ENCODE measurements at places on chromosomes 11 and 22. TPM values are rescaled to one million over a fixed set of nuclear protein-coding genes. Genes with fewer than 3 reads are reported as not detected.

DNA sequence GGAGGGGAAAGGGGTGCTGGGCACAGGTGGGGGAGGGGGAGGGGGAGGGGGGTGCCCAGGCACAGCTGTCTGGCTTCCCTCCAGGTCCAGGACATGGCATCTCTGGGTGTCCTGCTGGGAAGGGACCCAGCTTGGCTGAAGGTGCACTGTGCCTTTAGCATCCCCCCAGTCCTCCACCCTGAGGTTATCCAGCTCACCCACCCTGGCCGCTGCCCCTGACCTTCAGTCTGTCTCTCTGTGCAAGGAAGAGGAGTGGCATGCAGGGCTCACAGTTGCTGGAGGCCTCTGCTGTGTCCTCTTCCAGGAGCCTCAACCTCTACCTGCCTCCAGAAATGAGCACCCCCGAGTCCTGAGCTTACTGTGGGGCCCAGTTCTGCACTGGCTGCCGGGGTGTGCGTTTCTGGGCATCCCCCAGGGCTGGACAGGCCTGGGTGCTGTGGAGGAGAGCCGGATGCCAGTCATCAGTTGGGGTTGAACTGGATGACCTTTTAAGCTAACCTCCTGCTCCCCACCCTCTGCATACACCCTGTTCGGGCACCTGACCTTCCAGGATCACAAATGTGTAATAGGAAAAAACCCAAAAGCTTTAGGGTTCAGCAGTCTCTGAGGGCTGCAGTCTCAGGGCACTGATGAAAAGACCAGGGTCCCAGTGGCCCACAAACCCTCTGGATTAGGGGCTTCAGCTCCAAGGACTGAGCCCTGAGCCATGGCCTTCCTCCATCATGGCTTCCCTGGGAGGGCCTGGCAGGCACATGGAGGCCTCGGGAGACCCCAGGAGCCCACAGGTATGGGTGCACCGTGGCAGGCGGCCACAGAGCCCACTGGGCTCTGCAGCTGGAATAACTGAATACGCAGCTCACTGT, 9.6 kb upstream of the CTSD start:
- DNase-seq, result no peak

DNA sequence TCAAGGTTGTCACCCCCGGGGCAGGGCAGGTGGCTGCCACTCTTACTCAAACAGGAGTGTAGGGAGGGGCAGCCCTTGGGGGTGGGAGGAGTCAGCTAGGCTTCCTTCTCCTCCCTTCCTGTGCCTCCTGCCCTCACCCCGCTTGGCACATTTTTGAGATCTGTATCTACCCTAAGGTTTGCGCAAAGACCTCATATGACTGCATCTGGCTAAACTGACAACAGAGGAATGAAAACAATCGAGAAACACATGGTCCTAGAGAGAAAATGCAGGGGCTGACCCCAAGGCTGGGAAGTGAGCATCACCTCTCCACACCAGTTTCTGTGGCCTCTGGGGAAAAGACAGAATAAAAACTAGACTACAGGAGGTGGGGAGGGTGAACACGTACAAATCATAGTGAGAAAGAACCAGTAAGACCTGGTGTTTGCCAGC, 28.1 kb downstream of the IGSF9B start:
- no peak for DNase-seq

GRCh38 chr22:45671783-45672563, at the start of gene ATXN10:
Gene ATXN10 (plus strand): TSS chr22:45671834. CDS start chr22:45672064, 230 bp downstream.
- no peak for DNase-seq

Gene ZNF215
- total RNA-seq, result 12.8 TPM

DNA sequence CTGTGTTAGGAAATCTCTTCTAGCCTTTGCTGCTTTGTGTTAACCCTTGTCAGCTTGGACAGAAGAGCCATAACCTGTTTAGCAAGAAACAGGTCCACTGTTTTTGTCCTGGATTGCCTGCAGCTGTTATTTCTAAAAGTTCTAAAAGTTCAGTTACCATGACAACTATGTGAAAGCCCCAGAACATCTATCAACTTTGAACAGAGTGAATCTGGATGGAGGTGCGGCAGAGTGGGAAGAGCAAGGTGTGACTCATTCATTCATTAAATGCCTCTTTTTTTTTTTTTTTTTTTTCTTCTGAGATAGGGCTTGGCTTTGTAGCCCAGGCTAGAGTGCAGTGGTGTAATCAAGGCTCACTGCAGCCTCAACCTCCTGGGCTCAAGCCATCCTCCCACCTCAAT, 50.5 kb downstream of the RBX1 start:
- no peak for DNase-seq

DNA sequence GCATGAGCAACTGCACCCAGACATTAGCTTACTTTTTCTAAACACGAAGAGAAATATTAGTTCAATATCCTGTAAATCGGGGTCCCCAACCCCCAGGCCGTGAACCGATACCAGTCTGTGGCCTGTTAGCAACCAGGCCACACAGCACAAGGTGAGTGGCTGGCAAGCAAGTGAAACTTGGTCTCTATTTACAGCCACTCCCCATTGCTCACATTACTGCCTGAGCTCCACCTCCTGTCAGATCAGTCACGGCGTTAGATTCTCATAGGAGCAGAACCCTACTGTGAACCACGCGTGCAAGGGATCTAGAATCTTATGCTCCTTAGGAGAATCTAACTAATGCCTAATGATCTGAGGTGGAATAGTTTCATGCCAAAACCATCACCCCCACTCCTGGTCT, 27.8 kb upstream of the DEPDC7 start:
- DNase-seq, result no peak

DNA sequence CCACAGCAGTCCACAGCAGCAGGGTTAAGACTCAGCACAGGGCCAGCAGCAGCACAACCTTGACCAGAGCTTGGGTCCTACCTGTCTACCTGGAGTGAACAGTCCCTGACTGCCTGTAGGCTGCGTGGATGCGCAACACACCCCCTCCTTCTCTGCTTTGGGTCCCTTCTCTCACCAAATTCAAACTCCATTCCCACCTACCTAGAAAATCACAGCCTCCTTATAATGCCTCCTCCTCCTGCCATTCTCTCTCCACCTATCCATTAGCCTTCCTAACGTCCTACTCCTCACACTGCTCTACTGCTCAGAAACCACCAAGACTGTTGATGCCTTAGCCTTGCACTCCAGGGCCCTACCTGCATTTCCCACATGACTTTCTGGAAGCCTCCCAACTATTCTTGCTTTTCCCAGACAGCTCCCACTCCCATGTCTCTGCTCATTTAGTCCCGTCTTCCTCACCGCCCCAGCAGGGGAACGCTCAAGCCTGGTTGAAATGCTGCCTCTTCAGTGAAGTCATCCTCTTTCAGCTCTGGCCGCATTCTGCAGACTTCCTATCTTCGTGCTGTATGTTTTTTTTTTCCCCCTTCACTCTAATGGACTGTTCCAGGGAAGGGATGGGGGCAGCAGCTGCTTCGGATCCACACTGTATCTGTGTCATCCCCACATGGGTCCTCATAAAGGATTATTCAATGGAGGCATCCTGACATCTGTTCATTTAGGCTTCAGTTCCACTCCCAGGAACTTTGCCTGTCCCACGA, 3.3 kb downstream of the IL18BP start:
- no peak for DNase-seq

DNA sequence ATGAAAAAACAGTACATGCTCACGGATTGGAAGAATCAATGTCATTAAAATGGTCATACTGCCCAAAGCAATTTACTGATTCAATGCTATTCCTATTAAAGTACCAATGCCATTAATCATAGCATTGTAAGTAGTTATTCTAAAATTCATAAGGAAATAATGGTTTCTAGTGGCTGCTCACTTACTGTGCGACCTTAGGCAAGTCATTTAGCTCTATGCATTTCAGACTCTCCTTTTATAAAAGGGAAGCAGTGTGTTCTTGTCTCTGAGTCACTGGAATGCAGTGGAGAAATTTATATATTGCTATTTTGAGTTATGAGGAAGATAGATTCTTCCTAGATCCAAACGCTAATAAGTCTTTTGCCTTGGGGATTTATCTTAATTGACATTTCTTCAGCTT, 174.8 kb downstream of the KCNA4 start:
- no peak for DNase-seq

- no peak for DNase-seq
These were observed 51.7 kb downstream of the PITPNB start for GRCh38 chr22:27867085-27867952.

DNA sequence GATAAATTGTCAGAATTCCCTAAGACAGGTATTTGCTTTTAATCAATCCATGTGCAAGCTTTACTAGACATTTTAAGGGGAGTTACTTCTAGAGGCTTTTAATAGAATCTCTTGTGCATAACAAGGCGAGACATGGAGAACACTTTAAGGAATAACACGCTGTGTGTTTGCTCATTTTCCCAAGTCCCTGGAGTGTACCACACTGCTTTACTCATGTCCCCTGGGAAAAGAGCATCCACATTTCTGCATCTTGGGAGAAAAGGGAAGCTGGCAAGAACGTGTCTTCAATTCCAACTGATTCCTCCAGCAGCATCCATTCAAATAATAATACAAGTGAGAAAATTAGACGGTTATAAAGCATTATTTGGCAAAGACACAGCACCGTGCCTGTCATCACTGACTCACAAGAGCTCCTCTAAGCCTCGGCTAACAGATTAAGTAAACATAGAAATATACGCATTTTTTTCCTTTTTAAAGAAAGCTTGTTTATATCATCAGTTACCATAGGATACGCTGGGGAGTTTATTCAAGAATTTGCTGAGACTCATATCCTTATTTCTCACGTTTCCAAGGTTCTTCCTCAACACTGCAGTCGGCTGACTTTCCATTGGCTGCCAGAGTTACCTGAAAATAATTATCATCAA, 121.5 kb downstream of the CD44 start:
- DNase-seq, result no peak

Gene OR8G1
- total RNA-seq, result not detected

Gene VPREB1
- total RNA-seq, result not detected

Gene ROBO4
- 0.26 TPM for total RNA-seq

DNA sequence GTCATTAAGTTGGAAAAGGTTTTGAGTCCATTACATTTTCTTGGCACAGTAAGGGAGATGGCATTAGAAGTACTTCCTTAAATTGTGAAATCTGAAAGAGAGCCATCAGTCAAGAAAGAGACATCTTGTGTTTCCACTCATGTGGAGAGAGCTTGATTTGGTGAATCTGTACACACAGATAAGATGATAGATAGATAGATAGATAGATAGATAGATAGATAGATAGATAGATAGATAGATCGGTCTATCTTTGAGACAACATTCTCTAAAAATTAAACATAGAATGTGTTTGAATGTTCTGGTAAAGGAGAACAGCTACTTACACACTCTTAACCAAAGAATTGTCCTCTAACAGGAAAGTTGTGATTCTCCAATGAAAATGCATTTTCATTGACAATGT, 76.2 kb downstream of the TTC17 start:
- no peak for DNase-seq

- DNase-seq, result no peak
These were observed 274.0 kb upstream of the MPPED2 start for GRCh38 chr11:30860146-30860545.

DNA sequence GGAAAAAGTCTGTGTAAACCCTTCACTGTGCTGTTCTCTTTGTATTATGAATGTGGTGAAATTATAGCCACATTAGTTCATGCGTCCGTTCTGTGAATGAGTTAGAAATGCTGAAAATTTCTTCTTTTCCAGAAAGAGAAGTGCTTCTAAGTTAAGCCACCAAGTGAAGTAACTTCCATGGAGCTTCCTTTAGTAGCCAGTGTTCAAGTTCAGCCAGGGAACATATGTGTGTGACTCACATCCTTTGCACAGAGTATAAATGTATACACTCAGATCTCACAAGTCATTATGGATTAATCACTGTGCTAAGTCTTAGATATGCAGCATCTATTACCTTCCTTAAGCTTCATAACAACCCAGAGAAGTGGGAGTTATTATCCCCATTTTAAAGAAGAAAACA, 3.1 kb upstream of the MMP8 start:
- no peak for DNase-seq

All from Panc1 (cell line).